ENCODE measurements at places on chromosomes 6 and 20. TPM values are rescaled to one million over a fixed set of nuclear protein-coding genes. Genes with fewer than 3 reads are reported as not detected.

DNA sequence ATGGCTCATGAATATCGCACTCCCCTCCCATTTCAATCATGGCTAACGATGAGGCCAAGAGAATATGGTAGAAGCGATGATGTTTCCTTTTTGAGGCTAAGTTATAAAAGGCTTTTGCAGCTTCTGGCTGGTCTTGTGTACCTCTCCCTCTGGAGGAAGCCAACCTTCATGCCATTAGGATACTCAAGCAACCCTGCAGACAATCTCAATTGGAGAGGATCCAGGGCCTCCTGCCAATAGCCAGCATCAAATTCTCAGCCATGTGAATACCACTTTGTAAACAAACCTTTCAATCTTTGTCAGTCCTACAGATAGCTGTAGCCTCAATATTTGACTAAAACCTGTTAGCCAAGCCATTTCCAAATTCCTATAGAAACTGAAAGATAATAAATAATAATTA lies 738.4 kb downstream of the KIF16B start:
- no peak for DNase-seq

GRCh38 chr6:33490621-33491020 lies 36.2 kb downstream of the ZBTB9 start:
- DNase-seq: no peak

- no peak for DNase-seq
These were observed 92.5 kb downstream of the SESN1 start for GRCh38 chr6:109002051-109002697.

DNA sequence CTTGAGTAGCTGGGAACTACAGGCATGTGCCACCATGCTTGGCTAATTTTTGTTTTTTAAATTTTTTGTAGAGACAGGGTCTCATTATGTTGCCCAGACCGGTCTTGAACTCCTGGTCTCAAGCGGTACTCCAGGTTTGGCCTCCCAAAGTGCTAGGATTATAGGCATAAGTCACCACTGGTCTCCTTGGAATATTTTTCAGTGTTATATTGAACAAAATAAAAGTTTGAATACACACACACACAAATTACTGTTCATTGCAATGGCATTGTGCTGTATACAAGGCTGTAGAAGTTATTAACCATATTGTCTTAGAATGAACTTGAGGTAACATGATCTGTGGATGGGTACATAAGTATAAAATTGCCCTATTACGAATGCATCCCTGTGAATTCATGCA lies 166.1 kb downstream of the BCAS1 start:
- DNase-seq: no peak

The ROMO1 gene
- total RNA-seq: 319 TPM

DNA sequence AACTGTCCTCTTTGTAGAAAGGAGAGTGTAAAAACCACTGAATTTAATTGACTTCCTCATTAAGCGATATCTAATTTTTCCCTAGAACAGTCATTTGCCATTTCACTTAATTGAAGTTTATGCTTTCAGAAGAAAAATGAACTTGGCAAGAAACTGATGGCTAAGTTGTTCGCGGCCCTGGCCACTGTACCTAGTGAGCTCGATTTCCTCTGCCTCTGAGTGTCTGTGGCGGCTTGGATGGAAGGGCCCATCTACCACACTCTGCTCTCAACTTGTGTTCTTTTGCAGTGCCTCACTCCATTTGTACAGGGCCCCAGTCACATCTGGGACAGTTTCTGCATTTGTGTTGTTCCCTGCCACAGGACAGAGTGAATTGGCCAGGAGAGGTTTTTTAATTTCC lies 102.9 kb downstream of the BCAS1 start:
- no peak for DNase-seq

- DNase-seq: no peak
These were observed 167.4 kb downstream of the MBOAT1 start for GRCh38 chr6:20044883-20045282.

The WFDC10B gene
- not detected for total RNA-seq

DNA sequence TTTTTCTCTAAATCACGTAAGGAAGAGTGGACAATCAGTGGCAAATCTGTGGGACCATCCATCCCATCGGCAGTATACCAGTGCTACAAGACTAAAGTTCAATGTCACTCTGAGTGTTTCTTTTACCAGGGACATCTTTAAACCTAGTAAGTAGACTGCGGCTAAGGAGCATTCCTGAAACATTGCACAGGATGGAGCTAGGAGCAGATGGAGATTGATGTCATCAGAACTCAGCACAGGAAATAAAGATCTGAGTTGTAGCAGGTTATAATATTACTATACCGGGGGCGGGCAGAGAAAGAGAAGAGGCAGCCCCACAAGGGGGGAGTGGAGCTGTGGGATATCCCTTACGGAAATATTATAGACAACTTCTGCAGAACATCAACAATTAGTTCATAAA lies 162.1 kb downstream of the MTFR2 start:
- DNase-seq: no peak

The PRDM13 gene
- not detected for total RNA-seq

GRCh38 chr20:5822569-5822968 lies 72.4 kb downstream of the SHLD1 start:
- DNase-seq: no peak

GRCh38 chr20:45823949-45824835 lies 2.9 kb downstream of the TNNC2 start:
- DNase-seq: no peak

GRCh38 chr20:16107172-16107870 lies 465.9 kb downstream of the KIF16B start:
- no peak for DNase-seq

The CGA gene
- not detected for total RNA-seq

The SLC22A3 gene
- total RNA-seq: not detected

DNA sequence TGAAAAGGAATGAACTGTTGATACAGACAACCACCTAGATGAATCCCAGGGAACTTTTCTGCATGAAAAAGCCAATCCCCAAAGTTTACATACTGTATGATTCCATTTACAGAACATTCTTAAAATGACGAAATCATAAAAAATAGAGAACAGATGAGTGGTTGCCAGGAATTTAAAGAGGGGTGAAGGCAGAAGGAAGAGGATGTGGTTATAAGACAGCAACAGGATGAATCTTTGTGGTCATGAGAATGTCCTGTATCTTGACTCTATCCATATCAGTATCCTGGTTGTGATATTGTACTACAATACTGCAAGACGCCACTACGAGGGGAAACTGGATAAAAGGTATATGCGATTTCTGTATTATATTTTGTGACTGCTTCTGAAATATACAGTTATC lies 70.1 kb upstream of the EMILIN3 start:
- no peak for DNase-seq

The TBX18 gene
- total RNA-seq: 1.2 TPM

GRCh38 chr6:164962805-164963204 lies 346.6 kb downstream of the C6orf118 start:
- DNase-seq: no peak

DNA sequence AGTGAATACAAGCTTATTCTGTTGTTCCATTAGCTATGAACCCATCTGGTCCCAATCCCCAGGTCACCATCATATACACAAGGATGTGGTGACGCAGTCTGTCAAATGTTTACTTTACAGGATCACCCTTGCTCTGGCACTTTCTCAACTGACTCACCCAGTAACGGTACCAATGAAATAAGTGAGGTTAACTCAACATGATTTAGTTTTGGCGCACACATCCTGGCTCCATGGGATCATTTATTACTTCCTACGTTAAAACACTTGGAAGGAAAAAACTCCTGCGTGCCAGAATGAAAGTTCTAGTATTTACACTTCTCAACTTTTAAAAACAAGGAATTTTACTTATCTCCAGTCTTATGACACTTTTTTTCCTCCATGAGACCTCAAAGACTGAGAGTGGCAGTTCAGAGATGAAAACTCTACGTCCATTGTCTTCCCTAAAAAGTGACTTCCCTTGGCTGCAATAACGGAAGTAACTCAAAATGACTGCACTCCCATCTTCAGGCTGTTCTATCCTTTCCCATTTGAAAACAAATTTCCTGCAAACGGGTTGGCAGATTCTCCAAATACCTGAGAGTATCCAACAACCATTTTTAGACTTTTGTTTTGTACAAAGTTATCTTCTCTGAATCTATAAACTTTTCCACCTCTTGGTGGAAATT lies 15.9 kb downstream of the AGPAT4 start:
- peak; percentile 88 for DNase-seq

The TGM6 gene
- not detected for total RNA-seq

The C6orf120 gene
- total RNA-seq: 24.4 TPM

The CLPSL2 gene
- total RNA-seq: not detected

The PGC gene
- not detected for total RNA-seq

The PAK5 gene
- under 0.01 TPM for total RNA-seq

DNA sequence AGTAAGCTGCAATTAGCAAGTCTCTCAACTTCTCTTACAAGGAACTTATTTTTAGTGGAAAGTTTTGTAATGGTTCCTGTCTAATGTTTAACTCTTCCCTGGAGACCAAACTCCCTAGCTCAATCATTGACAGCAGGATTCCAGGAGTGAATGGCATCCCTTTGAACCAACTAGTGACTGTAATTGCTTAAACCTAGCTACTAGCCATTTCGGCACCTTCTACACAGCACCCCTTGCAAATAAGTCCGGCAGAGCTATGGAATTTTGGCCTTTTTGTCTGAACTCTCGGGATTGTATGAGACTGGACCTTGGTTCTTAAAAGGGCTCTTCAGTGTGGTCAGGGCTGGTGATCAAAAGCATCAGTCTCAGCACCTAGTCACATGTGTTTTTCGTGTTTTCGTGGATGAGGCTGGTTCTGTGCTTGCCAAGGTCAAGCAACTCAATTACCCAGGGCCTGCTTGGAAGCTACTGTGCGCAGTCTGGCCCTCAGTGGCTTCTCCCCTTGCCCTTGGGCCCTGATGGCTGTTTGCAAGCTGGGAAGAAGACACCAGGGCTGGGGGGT lies 135.3 kb upstream of the NEDD9 start:
- no peak for DNase-seq

The LKAAEAR1 gene
- total RNA-seq: 0.13 TPM

GRCh38 chr6:96610019-96610418 lies 47.1 kb downstream of the FHL5 start:
- no peak for DNase-seq

All from dermis microvascular lymphatic vessel endothelial cell (primary cell).